AG08395 (cell line): ENCODE measurements at places on chromosomes 2 and 18.
A peak's percentile ranks its signal among the peaks of the same experiment; 100 is the strongest.

DNA sequence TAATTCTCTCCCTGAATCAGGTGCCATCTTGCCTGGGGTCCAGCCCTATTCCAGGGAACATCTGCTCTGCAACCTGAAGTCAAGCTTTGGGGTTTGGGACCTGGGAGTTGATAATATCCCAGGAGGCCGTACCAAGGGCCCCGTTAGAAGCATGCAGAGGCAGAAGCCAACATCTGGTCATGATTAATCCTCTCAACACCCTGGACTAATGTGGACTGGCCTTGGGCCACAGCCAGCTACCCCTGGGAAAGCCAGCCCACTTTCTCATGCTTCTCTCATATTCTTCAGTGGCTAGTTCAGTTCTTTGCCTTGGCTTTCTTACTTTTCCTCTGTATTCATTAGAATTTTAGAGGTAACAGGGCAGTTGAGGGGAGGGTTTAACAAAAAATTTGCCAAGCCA lies 515.6 kb upstream of the NRP2 start:
- no peak for DNase-seq

GRCh38 chr18:31484461-31484860 lies 13.5 kb upstream of the DSG2 start:
- DNase-seq, result no peak

DNA sequence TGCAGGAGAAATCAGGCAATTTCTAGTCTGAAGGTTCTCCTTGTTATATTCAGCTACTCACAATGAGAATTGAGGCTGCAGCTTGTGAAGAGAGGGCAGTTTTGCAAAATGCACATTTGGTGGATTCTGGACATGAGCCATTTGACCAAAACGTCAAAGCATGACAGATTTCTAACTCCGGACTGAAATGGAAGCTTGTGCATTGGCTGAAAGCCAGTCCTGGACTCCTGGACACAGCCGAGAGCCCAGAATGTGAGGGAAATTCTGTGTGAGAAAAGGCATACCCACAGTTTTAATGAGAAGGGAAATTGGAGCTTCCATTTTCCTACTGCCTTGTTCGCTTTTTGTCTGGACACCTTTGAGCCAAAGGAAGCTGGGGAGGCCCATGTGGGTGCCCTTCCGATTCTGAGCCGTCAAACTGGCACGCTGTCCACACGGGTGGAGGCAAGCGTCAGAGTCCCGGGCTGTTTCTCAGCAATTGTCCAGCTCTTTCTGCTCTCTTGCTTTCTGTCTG lies 23.7 kb upstream of the ROCK2 start:
- DNase-seq, result peak; percentile 42

DNA sequence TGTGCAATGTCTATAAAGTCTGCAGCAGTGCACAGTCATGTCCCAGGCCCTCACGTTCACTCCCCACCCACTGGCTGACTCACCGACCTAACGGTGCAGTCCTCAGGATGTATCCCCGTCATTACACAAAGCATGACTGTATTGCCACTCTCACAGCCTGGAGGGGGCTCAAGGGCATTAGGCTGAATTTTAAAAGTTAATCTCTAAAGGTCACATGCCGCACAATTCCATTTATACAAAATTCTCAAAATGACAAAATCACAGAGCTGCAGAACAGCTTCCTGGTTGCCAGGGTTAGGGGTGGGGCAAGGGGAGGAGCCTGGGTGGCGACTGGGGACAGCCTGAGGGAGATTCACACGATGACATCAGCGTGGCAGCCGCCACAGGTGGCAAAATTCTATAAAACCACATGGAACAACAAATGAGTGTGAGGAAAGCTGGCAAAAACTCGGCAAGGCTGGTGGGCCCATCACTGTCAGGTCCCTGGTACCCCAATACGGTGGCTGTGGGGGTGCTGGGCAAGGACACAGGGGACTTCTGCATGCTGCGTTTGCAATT lies 97.6 kb downstream of the NDUFA10 start:
- peak; percentile 85 for DNase-seq
